Ammon's horn (tissue), 1 donor: ENCODE measurements at places on chromosomes 1 and 21.

- DNase-seq, result no peak
Measured at GRCh38 chr1:165737196-165737595, 31.5 kb downstream of the TMCO1 start.

DNA sequence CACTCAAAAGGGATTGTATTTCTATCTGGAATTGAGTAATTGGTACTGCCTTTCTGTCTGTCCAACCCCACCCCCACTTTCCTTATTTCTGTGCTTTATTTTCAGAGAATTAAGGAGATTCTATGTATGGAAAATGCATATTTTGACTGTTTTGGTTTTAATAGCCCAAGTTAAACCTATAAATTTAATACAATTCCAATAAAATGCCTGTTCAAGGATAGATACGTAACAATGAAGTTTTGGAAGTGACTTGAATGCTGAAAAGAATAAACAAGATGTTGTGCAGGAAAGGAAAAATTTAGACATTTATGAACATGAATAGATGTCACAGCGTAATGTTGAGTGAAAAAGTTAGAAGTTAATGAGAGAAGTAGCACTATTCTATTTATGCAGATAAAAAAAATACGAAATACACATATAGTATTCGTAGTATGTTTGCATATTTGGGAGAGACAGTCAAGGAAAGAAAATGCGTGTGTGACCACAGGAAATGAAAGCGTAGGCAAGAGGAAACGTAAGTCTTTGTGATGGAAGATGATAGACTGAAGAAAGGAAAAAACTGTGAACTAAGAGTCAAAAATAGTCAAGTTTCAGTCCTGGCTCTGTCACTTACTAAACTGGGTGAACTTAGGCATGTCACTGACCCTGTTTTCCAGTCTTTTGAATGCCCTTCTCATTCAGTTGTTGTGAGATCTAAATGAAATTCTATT lies 62.1 kb downstream of the MEF2D start:
- DNase-seq, result no peak

GRCh38 chr1:145918992-145919939 lies 749 bp upstream of the PEX11B start:
- peak; percentile 40 for DNase-seq

DNA sequence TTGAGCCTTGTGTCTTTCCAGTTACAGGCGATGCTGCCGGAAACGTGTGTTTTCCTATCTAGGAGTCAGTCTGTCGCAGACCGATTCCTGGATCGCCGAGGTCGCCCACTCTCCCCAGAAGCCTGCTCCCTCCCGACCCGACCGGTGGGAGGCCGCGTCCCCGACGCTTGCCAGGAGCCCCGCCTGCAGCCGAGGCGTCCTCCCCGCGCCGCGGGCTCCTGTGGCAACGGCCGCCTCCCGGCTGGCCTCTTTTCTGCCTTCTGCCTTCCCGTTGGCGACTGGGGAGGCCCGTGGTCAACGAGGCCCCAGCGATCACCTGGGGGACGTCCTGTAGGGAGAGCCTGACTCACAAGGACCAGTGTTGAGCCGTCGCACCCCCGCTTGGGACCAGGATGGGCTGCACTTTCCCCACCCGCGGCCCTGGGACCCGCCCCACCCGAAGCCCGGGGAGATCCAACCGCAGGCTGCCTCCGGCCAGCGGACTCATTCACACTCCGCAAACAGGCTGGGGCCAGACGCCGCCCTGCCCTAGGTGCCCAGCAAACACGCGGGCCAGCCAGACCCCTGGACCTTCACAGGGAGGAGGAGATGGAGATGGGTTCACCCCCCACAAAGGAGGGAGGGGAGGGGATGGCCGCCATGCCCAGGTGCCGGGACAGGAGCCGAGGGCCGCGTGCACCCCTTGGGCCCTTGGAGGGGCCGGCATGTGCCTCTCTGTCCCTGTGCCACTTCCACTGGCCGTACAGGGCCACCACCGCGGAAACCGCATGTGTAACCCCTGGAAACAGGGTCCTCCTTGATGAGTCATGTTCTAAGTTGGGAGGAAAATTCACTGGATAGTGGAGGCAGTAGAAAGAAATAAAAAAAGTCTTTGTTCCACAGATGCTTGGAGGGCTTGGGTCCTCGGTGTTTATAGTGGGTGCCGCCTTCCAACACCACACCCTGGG lies 7.2 kb upstream of the COL6A1 start:
- DNase-seq, result no peak

- DNase-seq, result no peak
Measured at GRCh38 chr1:218456444-218456843, 111.3 kb downstream of the TGFB2 start.
